ENCODE measurements at places on chromosomes 1 and 21. TPM values are rescaled to one million over a fixed set of nuclear protein-coding genes. Genes with fewer than 3 reads are reported as not detected.

- peak; percentile 77 for DNase-seq
Observed at GRCh38 chr1:112904071-112904830, 51.7 kb downstream of the SLC16A1 start.

DNA sequence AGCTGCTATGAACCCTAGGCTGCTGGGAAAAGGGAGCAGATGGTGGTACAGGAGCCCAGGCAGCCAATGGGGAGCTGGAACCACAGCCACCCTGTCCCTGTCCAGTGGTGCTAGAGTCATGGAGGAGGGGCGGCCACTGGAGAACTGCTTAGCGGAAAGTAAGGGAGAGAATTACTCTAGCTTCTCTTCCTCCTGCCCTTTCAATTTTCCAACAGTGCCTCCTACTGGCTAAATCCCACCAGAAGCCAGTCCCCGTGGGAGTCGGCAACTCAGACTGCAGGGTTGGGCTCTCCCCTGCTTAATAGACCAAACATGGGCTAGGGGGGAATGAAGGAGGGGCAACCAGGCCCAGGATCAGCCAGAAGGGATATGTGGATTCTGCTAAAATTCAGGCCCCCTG, 154.5 kb downstream of the ACTL8 start:
- DNase-seq, result peak; percentile 24

GRCh38 chr1:116682641-116683221, 15.2 kb upstream of the IGSF3 start:
- no peak for DNase-seq

DNA sequence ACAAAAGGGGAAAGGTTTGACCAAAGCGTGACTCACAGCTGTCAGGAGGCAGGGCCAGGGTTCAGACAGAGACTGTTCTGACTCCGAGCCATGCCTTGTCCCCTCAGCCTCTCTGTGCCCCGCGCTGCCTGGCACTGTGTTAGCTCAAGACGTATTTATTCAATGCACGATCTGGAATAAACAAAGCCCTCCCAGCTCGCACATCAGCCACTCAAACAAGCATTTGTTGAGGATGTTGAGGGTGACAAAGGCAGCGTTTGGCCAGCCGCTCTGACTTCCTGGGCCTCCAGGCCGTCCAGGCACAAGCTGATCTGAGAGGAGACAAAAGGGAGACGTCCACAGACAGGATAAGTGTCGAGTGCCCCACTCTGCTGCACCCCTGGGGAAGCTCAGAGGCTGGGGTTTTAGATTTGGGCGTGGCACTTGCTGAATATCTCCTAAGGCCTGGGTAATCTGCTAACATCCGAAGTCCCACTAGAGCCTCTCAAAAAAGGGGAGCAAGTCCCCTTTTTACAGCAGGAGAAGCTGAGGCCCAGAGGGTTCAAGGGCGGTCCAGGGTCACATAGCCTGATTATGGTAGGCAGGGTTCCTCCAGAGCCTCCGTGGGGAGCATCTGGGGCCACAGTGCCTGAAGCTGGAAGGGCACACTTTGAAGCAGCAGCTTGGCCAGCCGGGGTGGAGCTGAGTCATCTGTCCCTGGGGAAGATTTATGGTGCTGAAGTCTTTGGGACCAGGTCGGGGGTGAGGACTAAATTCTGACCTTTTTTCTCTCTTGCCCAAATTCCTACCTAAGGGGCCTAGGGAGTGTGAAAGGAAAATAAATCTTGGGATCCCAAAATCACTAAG, 95.9 kb downstream of the SPSB1 start:
- no peak for DNase-seq

- DNase-seq, result no peak
Observed at GRCh38 chr1:191618181-191618580, 540.1 kb upstream of the RGS18 start.

DNA sequence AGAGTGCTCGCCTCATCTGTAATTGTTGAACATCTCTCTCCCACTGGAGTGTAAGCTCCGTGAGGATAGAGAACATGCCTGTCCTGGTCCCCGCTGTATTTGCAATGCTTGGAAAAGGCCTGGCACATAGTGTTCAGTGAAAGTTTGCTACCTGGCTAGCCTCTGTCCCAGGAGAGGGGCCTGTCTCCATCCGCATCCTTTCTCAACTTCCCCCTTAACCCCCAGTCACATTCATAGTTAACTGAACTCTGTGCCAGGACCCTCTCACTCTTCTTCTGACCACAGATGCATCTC, 15.2 kb downstream of the SPOCD1 start:
- no peak for DNase-seq

- DNase-seq, result no peak
Observed at GRCh38 chr1:21751281-21751680, 31.7 kb downstream of the USP48 start.

DNA sequence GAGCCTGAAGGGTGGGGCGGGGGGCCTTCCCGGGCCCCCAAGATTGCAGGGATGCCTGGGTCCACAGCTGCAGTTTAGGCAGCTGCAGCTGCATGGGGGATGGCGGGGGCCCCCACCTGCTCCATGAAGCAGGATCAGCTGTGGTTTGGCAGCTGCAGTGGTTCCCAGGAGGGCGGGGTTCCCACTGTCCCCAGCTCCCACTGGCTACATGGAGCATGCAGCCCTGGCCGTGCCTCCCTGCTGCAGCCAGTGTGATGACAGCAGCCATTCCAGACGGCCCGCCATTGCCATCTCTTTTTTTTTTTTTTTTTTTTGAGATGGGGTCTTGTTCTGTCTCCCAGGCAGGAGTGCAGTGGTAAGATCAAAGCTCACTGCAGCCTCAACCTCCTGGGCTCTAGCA, 992 bp upstream of the C1QA start:
- DNase-seq, result no peak

- DNase-seq, result peak; percentile 34
Observed at GRCh38 chr1:18972991-18973390, 16.5 kb upstream of the IFFO2 start.

DNA sequence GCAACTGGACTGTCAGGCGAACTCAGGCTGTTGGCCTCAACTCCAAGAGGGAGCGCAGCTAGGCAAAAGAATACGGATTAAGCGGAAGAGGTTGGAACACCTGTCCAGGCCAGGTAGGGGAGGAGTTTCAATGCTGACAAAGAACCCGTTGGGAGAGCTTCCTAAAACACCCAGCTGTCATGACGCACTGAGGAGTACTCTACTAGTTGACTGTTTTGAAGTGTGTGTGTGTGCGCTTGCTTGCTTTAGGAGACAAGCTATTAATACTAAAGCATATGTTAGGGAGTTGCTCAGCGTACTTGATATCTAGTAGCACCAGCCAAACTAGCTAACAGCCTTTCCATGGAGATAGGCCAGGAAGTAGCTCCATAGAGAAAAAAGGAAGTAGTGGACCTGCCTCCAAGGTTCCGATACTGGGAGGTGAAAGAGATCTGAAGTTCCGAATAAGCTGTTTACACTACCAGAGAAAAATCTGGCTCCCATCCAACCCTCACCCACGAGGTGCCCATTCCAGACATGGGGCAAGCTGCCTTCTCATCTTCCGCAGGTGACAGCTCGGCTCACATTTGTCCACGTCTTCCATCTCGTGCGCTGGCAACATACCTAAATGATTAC, 974 bp upstream of the FNBP1L start:
- no peak for DNase-seq

GRCh38 chr1:156284757-156285156, 632 bp downstream of the TMEM79 start:
- DNase-seq, result no peak

- no peak for DNase-seq
Observed at GRCh38 chr1:208112401-208112800, 131.8 kb downstream of the PLXNA2 start.

The CATSPER4 gene
- total RNA-seq, result not detected

The MUL1 gene
- 19.7 TPM for total RNA-seq

The SERTAD4 gene
- under 0.01 TPM for total RNA-seq

The GUK1 gene
- total RNA-seq, result 524 TPM

The S100A12 gene
- total RNA-seq, result not detected

The TENT5C gene
- total RNA-seq, result 5.3 TPM

Data from IMR-90 (cell line).